Mesenteric fat pad (tissue), 1 donor: ENCODE measurements at places on chromosomes 4 and X.

DNA sequence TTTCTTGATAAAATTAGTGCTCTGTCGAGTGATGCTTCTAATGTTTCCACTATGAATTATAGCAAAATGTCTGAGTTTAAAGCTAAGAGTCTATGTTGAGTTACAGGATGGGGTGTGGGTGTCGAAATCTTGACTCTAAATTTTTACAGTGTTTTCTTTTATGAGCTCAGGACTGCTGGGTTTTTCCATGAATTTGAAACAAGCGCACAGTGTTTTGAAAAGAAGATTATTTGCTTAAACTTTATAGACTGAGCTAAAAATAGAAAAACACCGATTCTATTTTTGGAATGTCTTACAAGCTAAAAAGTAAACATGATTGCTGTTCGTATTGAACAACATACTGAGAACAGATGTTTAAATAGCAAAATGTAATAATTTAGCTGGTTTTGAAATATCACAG, 7.5 kb downstream of the PTTG2 start:
- no peak for DNase-seq

- DNase-seq: no peak
These were observed 368.6 kb upstream of the CXorf51A start for GRCh38 chrX:147183161-147183560.

DNA sequence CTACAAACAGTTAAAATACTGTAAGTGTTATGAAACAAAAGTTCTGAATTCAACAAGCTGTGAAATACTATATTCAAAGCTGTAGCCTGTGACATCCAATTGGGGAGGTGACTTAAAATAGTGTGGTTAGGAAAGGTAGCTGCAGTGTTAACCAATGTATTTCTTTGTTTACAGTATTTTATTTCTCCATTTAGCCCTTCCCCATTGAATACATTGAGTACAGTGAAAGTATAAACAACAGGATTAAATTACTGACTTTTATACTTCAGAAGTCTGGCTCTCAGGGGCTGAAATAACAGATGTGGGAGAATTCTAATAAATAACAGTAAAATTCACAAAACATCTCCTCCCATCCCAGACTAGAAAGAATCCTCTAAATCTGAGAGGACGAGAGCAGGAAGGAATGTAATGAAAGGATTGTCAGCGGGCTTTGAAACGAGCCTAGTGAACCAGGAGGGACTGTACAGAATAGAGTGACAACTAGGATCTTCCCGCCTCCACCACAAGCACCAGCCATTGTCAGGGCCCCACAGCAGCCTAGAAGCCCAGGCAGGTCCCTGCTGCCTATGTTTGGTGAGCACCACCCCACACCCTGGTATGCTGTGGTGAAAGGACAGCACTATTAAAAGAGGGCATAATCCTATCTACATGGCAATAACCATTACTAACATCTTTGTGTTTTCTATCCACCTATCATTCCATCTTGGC, 73.7 kb downstream of the SPCS3 start:
- no peak for DNase-seq

DNA sequence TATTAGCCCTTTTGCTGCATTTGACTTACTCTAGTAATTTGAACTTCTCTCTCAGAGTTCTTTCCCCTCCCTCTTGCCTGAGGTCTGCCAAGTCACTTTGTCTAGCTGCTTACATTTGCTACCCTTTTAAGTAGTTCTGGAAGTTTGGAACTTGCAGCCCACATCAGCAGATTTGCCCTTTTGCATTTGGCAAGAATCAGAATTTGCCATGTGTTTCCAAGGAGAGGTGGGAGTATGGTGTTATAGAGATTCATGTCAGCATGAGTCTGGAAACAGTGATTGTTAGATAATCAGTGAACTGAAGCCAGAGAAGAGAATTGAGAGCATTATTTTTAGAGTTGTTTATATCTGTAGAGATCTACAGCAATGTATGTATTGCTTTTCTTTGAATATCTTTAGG, 52.1 kb downstream of the KLHL34 start:
- no peak for DNase-seq

DNA sequence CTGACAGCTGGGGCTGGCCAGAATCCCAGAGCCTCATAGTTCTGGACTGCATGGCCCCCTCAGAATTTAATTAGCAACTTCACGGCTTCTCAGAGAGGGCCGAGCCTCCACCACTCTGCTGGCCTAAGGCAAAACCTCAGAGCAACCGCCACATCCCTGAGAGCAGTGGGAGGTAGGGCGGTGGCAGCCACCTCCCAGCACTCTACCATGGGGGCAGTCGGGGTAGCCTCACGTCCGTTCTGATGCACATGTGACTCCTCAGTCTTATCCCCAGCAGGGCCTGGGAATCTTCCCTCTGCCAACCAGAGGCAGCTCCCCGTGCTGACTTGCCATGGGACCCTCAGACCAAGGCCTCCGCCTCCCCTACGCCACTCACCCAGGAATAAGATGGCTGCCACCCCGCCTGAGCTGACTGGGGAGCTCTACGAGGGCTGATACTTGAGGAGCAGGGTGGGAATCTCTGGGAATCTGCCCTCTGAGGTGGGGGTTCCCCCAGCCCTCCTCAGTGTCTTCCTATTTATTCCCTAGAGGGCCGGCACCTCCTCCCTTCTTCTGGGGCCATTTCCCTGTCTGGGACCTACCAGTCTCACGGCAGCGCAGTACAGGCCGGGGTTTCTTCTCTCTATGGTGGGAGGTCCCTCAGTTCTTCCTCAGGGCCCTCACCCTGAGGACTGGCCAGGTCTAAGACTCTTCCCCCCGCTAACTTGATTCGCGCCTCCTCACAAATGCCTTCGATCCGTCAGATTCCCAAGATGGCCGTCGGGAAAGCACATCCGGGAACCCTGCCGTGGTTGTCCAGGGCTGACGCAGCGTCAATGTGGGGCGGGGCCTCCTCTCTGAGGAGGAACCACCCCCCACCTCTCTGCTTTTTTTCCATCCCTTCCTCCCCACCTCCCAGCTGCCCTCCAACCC, at the start of gene MAGEC2:
MAGEC2 (minus strand) TSS at position 769 of the 912 bp plus-strand sequence. CDS start 1,303 bp downstream, outside the sequence.
- no peak for DNase-seq

- no peak for DNase-seq
These were observed 15.7 kb downstream of the SOD3 start for GRCh38 chr4:24810871-24811631.

GRCh38 chrX:123771449-123772064, 38.7 kb upstream of the THOC2 start:
- DNase-seq: no peak

- no peak for DNase-seq
These were observed 350.0 kb upstream of the GATB start for GRCh38 chr4:152110780-152111179.

- no peak for DNase-seq
These were observed 42.7 kb upstream of the RASSF6 start for GRCh38 chr4:73662709-73663546.

- no peak for DNase-seq
These were observed 83.2 kb upstream of the FAT1 start for GRCh38 chr4:186806679-186807421.

- no peak for DNase-seq
These were observed 40.7 kb downstream of the SPCS3 start for GRCh38 chr4:176360446-176360845.

DNA sequence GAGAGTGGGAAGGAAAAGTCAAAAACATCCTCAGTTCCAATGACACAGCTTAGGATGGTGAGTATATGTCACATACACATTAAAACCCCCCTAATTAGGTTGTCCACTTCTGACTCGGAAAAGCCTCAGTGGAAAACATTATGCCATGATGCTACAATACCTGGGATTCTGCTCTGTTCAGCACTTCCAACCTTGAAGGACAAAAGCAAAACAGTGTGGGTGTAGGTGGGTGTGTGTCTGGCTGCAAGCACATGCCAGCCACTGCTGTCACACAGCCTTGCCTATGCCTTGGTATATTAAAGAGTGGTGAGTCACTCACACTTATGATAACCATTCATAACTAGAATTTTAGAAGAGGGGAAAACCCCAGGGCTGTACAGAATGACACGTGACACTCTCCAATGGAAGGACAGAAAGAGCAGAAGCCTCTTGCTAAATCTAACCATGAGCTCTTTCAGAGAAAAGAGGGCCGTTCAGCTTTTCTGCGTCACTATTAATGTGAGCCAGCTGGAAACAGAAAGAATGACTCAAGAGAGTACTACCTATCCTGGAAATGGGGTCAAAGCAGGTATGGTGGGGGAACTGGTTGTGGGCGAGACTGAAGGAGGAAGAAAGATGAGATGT, 159.6 kb downstream of the TET2 start:
- DNase-seq: no peak

- DNase-seq: no peak
These were observed 170.6 kb upstream of the FAM9B start for GRCh38 chrX:9204560-9204959.

DNA sequence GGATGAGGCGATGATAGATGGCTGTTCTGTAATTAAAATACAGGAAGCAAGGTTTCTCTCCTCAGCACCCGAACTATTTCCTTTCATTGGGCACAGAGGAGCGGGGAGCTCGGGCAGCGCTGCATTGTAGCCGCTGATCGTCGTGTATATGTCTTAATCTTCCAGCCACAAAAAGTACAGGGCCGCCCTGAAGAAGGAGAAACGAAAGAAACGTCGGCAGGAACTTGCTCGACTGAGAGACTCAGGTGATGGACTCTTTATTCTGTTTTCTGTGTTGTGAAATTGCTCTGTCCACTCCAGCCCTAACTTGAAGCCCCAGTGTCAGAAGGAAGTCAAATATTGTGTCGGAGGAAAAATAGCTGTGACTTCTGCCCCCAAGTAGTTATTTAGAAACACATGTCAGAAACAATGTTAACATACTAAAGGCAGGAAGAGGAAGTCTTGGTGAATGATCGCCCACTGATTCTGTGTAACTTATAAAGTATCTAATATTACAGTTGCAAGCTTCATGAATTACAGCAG, 546 bp downstream of the ZRSR2 start:
- no peak for DNase-seq

DNA sequence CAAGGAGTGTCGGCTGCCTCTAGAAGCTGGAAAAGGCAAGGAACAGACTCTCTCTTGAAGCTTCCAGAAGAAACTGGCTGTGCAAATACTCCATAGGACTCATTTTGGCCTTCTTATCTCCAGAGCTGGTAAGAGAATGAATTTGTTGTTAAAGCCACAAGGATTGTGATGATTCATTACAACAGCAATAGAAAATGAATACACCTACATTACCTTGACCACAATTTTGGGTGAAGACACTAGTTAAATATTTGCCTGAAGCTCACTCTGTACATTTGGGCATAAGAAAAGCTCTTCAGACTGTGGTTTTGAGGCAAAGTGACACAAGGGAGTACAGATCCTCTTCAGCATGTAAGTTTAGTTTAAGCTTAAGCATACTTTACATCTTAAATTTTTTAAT, 134.5 kb upstream of the TLL1 start:
- DNase-seq: no peak

GRCh38 chrX:9656871-9657270, 108.8 kb downstream of the GPR143 start:
- DNase-seq: no peak

DNA sequence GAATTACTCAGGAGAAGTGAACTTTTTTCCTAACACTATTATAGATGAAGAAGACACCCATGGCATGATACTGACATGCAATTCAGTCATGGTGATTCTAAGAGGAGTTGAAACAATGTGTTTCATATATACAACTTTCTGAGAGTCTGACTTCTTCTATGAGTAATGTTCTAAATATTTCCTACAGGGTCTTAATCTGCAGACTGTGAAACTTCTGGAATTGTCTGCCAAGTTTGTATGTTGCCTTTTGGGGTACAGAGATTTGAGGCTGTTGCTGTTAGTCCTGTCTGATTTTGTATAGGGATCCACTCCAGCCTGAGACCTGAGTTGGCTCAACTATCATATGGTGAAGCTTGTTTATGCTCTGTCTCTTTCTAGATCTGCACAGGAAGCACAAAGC, 160.6 kb upstream of the GATB start:
- DNase-seq: no peak

DNA sequence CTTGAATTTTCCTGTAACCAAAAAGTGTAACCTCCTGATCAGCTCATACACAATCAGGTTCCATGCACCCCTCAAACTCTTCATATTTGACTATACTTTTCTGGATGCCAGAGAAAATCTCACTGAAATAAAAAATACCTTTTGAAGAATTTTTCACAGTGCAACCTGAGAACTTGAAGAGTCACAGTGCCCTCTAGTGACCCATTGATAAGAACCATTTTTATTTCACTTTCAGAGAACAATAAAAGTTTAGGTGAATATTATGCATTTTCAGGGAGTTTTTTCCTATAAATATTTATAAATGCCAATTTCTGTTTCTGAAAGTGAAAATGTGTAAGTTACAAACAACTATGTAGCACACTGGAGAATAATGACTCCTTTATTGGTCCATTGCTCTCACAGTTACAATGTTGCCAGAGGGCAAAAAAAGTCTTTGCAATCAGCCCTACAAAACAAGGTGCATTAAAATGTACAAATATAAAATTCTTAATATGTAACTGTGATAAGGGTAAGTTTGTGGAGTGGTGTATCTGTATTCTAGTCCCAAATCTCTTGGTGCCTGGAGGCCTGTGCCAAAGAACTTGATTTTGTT, 153.6 kb upstream of the INTU start:
- DNase-seq: no peak

GRCh38 chr4:158850800-158851644, 82.2 kb downstream of the FNIP2 start:
- DNase-seq: no peak

DNA sequence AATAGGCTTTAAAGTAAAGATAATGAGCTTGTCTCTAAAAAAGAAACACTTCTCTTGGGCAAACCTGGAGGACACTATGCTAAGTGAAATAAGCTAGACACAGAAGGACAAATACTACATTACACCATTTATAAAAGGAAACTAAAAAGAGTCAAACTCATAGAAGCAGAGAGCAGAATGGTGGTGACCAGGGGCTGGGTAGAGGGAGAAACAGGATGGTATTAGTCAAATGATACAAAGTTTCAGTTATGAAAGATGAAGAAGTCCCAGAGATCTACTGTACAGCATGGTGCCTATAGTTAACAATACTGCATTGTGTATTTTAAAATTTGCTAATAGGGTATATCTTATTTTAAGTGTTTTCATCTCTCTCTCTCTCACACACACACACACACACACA, 28.5 kb downstream of the ACSL4 start:
- no peak for DNase-seq

GRCh38 chr4:172986114-172986513, 182.5 kb upstream of the GALNT7 start:
- no peak for DNase-seq

DNA sequence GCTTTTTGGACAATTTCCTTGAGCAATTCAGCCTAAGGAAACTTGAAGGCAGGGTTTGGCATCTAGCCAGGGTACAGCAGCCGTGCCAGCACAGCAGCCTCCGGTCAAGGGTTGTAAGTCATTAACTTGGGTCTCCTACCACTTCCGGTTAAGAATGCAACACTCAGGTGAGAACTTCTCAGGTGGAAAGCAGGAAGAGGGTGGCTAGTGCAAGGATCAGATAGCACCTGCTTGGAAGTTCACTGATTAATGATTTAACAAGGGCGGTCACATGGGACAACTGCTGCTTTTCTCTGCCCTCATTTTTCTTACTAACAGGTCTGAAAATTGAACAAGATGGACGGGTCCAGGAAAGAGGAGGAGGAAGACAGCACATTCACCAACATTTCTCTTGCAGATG, 30.1 kb upstream of the SCOC start:
- DNase-seq: no peak
